Activated CD4-positive, alpha-beta T cell treated with anti-CD3 and anti-CD28 coated beads, Interleukin-10, Interleukin-2, amounts not matched to agents 100 ng/mL and 50 ng/mL, durations not matched to agents 16 hours and 8 hours (primary cell): ENCODE measurements at places on chromosomes 16 and 17.
A peak's percentile ranks its signal among the peaks of the same experiment; 100 is the strongest.

DNA sequence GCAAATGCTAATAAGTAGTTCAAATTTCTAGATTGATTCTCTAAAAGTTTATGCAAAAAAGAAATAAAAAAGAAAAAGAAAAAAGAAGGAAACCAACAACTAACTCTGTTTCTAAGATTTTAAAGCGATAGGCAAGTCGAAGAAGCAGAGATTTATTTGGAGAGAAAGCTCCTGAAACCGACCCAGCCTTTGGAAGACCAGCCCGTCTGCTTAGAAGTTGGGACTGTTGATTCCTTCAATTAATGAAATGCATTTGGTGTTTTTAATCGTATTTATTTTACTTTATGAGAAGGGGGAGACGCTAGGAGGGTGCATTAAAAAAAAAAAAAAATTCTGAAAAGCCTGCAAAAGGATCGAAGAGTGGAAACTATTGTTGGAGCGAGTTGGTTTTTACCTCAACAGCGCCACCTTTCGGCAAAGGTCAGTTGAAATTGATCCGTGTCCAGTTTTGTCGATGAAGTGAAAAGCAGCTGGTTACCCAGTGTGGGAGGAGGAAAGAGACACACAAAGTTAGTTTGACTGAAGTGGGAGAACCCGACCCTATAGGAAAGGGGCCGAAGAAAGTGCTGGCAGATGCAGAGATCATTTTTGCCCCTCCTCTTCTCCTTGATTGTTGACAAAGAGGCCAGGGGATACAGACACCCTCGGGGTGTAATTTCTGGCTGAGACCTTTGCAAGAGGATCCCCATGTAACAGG is 1.5 kb upstream of the MAF start:
- DNase-seq, result peak; percentile 89

DNA sequence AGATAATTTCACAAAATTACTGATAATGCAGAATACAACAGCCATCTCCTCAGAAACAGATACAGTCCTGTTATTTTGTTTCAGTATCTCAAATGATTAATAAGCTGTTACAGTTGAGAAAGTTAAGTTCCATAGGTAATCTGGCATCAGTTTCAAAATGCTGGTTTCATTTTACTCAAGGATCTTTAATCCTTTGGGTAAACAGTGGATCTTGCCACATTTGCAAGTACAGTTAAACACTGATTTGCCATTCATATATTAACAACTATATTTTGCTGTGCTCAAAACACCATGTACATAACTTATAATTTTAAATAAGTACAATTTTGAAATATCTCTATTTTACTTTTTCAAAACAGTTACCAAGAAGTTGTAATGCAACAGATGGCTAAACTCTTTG is 31.2 kb downstream of the RPGRIP1L start:
- no peak for DNase-seq

DNA sequence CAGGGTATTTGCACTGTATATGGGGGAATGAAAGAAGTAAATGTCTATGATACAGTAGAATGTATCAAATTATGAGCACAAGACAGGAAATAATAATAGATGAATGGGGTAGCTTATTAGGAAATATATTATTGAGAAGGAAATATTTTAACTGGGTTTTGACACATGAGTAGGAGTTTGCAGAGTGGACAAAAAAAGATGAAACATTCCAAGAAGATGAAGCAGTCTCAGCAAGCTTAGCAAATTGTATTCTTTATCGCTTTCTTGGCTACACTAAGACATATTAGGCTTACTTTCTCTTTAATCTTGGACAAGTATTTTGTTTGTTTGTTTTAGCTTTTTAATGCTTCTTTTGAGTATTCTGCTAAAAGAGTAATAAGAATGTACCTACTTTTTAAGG is 1.3 kb upstream of the KRTAP4-9 start:
- no peak for DNase-seq

DNA sequence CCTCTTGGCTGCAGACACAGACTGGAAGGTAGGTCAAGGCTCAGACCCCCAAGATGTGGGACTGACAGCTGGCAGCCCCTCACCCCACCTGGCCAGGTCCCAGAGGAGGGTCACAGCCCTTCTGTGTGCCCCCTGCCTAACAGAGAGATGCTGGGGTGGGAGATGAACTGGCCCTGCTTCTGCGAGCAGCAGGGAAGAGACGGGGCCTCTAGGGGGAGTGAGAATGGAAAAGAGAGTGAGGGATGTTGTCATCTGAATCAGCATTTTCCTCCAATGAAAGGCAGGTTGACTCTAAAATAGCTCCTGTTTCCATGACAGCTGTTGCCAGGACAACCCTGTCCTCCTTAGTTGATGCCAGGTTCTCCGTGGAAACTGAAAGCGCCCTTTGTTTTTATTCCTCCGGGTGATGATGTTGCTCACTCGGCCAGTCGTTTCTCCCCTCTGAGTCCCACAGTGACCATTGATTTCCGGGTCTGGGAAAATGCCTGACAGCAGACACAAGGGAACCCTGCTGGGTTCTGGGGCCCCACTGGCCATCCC is 4.9 kb upstream of the NDRG4 start:
- DNase-seq, result peak; percentile 84

DNA sequence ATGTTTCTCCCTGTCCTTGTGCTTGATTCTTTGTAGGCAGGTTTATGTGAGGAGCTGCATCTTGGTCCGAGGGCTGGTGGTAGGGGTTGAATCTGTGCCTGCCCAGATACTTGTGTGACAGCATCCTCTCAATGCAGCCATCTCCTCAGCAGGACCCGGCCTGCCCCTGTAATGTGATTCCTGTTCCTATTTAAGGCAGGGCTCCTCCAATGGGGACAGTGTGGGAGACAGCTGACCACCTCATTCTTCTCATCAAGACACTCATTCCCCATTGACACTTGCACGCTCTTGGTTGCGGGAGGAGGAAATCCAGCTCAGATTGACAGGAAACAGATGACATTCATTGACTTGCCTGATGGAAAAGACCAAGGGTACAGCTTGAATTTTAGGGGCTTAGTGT is 384.5 kb downstream of the CPPED1 start:
- DNase-seq, result no peak

DNA sequence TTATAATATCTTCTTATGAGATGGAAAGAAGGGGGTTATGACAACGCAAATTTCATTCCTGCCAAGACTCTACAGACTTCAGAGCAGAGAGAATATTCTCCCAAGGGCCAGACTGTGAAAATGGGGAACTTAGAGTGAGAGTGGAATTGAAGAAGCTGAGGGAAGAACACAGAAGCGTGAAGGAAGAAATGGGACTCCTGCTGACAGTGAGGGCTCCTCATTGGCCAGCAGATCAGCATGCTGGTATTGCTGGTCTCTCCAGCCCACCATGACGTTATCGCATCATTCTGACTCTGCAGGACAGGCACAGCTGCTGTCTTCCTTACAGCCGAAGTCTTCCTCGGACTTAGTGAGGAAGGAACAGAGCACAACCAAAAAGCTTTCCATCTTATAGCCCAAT is 24.3 kb downstream of the CCL4 start:
- no peak for DNase-seq

DNA sequence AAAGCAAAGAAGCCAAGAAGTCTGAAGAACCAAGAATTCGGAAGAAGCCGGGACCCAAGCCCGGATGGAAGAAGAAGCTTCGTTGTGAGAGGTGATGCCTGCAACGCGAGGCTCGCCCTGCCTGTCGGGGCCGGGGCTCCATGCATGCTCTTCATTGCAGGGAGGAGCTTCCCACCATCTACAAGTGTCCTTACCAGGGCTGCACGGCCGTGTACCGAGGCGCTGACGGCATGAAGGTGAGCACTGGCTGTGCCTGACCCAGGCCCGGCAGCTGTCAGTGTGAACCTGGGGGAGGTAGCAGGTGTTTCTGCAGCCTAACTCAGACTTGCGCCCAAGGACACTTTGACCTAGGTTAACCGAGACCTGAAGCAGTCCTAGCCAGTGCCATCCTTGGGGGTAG is 12.0 kb downstream of the ZNF276 start:
- DNase-seq, result no peak

DNA sequence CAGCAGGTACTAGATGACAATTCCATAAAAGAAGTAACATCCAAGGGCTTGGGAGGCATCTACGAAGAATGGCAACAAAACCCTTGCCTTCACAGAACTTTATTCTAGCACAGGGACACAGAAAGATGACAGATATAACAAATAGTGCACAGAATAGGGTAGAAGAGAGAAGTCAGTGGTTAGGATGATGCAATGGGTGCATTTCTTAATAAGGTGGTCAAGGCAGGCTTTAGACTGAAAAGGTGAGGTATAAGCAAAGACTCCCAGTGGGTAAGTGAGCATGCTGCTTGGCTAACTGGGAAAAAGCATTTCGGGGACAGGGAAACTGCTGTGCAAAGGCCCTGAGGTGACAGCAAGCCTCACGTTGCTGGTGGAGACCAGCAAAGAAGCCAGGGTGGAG is 175.9 kb downstream of the XYLT1 start:
- no peak for DNase-seq

GRCh38 chr16:72554935-72555334 is 383.0 kb upstream of the PMFBP1 start:
- DNase-seq, result no peak

GRCh38 chr16:68839831-68840230 is 3.5 kb upstream of the TANGO6 start:
- no peak for DNase-seq

DNA sequence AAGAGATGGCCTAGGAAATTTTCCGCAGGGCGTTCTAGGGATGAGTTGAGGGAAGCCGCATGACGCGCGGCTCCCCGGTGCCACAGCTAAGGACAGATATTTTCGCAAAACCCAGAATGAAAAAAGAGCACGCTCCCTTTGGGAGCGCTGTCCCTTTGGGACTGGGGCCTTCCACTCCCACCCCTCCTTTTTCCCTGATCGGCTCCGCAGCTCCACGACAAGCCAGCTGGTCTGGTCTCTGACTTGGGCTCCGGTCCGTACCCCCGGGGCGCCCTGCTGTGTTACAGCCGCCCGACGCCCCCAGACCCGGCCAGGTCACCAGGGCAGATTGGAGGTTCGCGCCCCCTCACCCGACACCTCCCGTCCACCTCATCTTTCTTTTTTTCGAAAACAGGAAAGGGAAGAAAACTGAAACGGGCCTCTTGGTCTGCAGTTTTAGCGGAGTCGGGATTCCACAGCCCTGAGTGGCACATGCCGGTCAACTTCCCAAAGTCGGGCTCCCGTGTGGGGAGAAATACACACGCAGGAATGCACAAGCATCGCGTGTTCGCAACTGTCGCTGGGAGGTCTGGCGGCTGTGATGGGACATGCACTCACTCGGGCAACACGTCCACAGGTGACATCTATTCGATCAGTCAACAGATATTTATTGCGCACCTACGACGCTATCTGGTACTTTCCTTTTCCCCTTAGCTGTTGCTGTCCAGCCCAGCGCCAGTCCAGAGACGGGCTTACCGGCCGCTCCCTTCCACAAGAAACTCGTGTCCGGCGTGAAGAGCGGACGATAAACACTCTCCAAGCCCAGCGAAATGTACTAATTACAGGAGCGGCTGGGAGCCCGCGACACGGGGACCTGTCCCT is 3.9 kb upstream of the SOX9 start:
- no peak for DNase-seq

DNA sequence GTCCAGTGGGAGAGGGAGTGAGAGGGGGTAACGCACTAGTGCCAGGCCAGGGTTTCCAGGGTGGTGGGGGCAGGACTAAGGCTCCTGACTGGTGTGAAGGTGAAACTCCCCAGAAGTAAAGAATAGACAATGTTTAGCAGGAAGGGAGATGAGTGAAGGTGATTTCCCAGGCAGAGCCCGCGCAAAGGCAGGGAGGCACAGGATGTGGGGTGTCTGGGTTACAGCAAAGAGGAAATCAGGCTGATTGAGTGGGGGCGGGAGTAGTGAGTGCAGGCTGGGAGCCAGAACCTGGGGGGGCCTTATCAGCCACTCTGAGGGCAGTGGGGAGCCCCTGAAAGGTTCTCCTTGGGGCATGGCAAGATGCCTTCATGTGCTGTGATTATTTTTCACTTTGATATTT is 167.5 kb downstream of the UTP18 start:
- DNase-seq, result peak; percentile 81

DNA sequence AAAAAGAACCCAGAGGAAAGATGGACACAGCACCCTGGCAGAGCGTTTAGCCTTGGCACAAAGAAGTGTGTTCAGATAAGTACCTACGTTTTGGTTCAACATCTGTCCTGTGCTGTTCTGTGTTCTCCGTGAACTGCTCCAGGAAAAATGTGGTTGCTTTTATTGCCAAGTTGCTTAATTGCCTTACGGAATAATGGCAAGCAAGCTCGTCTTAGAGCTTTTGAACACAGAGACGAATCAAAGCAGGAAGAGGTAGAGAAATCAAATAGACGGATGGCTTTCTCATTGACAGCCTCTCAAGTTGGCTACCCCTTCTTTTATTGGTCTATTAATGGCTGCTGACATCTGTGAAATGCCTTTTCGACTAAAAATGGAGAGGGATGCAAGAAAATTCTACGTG is 911.1 kb upstream of the EEF2KMT start:
- DNase-seq, result no peak

DNA sequence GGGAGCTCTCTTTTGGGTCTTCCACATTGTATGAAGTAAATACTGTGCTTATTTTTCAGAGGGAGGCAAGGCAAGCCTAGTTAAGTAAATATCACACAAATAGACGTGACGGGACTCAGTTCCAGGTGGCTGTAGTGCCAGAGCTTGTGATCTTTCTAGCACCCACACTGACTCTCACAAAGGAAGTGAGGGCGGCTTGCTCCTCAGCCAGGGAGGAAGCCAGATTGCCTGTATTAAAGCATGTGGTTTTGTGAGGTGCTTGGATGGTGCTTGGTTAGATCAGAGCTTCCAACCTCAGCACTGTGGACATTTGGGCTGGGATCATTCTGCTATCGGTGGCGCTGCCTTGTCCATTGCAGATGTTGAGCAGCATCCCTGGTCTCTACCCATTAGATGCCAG is 80.1 kb downstream of the VAT1L start:
- peak; percentile 52 for DNase-seq

- no peak for DNase-seq
Measured at GRCh38 chr16:64711026-64711425, 410.8 kb downstream of the CDH11 start.

DNA sequence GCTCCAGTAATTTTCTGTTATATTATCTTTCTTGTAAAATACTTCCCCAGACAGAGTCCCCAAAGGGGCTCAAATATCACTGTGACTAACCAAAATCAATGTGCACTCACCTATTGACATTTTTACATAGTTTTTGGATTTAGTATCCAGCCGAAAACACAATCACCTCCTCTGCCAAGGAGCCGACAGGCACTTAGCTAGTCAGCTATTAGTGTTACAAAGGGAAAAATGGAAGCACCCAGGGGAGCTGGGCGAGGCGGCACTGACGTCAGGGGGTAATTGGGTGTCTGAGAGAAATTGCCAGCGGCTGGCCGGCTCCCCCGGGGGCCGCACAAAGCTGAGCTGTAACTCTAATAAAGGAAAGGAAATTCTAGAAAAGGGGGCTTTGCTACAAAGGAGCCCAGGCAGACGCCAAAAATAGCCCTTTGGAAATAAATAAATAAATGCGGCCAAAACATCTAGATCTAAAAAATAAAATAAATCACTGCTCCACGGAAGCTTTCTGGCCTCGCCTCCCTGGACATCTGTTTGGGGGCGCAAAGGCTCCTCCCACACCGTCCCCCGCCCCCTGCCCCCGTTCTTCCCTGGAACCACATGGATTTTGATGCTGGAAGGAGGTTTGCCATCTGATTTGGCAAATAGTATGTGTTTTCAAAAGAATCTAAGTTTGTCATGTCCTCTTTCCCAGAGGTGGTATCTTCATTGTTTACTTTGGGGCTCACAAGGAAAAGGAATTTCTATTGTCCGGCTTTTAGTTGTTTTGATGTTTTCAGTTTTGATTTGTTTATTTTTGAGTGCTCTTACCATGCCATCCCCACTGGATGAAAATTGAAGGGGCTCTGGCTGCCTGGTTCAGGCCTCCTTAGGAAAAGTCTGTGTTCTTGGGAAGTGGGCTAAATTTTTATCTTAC is 156.7 kb downstream of the ZNF423 start:
- DNase-seq, result no peak
